ENCODE measurements at places on chromosomes 2 and 18.

DNA sequence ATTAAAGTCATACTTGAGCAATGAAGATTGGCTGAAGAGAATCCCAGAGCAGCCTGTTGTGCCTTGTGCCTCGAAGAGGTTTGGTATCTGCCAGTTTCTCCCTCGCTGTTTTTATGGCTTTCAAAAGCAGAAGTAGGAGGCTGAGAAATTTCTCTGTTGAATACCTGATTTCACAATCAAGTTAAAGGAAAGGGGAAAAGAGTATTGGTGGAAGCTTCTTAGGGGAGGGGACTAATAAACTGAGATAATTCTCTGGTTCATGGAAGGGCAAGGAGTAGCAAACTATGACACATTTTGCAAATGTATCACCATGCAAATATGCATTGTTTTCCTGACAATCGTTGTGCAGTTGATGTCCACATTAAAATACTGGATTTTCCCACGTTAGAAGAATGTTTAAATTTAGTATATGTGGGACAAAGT is at the start of gene IL1B:
Gene IL1B, minus strand, starts transcription at position 85 of the 423 bp plus-strand sequence. CDS start 550 bp downstream, outside the sequence.
- DNase-seq, result no peak

- DNase-seq, result no peak
Observed at GRCh38 chr18:12930376-12930775, 17.4 kb upstream of the SEH1L start.

GRCh38 chr18:36711813-36712444 is 116.9 kb downstream of the TPGS2 start:
- no peak for DNase-seq

DNA sequence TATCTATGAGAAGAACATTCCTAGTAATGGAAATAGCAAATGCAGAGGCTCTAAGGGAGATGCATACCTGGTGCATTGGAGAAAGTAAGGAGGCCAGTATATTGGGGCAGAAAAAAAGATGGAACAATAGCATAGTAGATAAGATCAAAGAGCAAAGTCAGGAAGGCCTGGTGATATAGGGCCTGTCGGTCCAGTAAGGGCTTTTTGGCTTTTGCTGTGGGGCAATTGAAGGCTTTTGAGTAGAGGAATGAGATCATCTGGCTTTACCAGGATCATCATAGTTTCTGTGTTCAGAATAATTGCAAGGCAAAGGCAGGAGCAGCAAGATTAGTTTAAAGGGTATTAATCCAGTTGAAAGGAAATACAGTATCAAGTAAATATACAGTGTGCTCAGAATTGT is 111.8 kb downstream of the EHBP1 start:
- DNase-seq, result no peak

All from NCI-H2029 treated with DMSO at 0.1 percent for 48 hours (cell line).